ENCODE measurements at places on chromosomes 6 and 20.

GRCh38 chr6:24972311-24972958 lies 36.7 kb upstream of the RIPOR2 start:
- no peak for DNase-seq

DNA sequence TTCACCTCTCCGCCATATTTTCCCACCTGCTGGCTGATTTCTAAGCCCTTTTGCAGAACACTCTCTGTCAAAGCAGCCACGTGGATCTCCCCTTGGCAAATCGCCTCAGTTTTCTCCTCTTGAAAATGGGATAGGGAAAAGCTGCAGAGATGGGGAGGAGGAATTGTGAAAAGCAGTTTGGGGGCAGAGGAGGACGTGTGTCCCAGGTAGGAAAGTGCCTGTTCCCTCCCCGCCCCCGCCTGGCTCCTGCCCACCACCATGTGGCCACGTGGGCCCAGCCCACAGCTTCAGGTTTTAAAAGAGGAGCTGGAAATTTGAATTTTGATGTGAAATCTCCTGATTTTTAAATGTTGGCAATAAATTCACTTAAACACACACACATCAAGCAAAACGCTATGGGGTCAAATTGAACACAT lies 3.6 kb upstream of the CEBPB start:
- DNase-seq, result no peak

DNA sequence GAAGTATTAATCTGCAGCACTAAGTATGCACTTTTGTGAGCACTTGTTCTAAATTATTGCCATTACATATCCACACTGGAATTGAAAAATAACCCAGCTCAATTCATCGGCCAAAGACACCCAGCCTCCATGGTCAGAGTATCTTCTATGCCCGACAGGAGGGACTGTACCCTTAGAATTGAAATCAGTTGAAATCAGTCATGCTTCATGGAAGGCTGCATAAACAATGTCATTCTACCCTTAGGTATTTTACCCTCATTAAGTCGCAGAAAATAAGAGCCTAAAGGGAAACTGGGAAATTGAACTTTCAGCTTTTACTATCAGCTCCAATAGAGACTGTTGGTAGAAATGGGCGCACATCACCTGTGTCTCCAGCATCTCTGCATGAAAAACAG lies 2.9 kb upstream of the RAMACL start:
- no peak for DNase-seq

DNA sequence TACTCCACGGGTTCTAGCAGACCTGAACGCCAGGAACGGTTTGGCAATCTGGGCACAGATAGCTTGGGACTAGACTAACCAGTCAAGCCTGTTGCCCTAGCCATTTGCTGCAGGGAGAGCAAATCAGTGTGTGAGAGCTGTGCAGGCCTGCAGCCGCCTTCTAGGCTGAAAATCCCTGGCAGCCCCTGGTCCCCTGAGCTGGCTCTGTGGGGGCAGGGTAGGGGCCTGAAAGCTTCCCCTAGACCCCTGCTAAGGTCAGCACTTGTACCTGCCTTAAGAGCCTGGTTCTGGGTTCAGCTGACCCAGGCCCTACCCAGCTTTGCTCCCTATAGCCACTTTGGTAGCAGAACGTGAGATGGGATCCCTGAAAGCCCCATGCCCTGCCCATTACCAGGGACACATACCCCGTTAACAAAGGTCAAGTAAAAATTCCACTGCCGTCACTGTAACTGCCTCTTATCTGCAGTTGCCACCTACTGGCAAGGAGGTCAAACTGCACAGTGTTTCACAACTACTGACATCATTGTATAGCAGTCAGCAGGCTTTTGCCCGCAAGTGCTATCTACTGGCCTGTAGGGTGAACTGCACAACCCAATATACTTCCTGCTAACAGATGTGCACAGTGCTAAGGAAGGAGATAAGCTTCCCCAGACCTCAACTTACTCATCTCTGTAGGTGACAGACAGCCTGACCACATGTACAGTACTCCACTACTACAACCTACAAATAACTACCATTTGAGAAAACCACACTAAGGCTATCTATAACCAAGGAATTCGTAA lies 95.1 kb upstream of the OLIG3 start:
- DNase-seq, result peak; percentile 35

DNA sequence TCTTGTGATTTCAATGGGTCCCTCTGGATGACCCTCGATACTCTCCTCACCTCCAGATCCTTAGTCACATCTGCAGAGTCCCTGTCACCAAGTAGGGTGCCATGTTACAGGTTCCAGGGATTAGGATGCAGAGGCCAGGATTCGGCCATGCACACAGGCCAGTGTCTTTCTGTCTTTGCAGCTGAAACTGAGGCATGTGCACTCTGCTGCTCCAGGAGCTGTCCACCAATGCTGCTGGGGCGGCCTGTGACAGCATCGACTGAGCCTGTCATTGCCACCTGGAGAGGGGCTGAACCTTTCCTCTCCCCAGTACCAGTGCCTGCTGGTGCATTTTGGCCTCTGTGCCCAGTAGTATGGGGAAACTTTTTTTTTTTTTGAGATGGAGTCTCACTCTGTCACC lies 4.4 kb upstream of the RBM38 start:
- DNase-seq, result no peak

DNA sequence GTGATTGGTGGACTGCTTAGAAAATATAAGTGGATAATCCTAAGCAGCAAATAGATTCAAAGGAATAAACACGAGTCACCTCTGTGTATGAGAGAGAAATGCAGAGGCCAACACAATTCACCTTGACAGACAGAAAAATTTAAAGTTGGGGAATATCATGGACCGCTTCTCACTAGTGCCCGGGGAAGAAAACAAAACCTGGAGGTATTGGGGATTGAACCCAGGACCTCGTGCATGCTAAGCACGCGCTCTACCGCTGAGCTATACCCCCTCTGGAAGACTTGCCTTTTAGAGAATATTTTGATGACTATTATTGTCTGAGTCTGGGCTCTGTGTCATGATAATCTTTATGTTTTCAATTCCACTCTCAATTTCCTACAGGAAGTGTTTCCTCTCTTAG lies 111.9 kb downstream of the TRIM27 start:
- peak; percentile 8 for DNase-seq

- no peak for DNase-seq
Measured at GRCh38 chr6:108610957-108611586, 50.4 kb downstream of the FOXO3 start.

GRCh38 chr6:72218125-72218524 lies 331.8 kb downstream of the RIMS1 start:
- peak; percentile 15 for DNase-seq

- DNase-seq, result peak; percentile 81
Measured at GRCh38 chr20:4555188-4555890, 166.4 kb upstream of the PRND start.

- DNase-seq, result no peak
Measured at GRCh38 chr6:165559632-165560031, 103.4 kb downstream of the PDE10A start.

- peak; percentile 91 for DNase-seq
Measured at GRCh38 chr20:57440678-57441509, 49.7 kb downstream of the RBM38 start.

DNA sequence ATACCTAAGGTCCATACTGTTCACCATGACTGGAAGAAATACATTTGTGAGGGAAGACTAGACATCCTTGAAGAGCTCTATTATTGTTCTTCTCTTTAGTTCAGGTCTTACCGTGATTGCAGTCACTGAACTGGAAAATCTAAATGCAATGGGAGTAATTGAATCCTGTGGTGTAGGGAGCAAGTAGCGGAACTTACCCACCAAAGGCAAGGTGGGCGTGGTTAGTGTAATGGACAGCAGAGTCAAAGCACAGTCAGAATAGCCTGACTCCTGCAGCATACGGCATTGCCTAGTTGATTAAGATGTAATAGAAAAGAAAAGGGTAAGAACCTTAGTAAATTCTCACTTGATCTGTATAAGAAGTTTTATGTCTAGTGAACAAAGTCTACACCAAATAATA lies 679.7 kb upstream of the EPHA7 start:
- no peak for DNase-seq

GRCh38 chr6:108252055-108252454 lies 8.8 kb downstream of the SNX3 start:
- no peak for DNase-seq

DNA sequence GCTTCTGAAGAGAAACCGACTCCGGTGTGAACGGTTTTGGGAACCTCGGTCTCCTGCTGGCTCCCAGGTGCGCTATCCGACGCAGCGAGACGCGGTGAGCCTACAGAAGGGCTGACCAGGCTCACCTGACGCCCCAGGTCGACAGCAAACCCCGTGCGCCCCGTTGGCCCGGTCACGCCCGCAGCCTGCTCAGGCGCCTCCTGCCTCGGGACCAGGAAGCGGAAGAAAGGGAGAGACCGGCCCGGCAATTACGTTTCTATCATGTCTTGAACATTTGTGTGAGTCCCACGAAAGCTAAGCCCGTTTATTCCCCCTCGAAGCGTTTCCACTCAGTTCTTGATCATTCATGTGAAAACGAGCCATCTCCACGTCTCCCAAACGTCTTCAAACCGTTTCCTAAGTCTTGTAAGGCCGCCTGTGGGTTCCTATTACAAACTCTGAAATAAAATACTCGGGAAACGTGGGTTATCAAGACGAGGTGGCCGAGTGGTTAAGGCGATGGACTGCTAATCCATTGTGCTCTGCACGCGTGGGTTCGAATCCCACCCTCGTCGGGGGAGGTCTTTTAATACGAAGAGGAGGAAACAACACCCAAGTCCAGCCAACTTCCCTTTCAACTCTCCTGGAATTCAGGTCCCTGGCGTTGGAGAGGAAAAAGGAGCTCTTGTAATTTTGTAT lies 150.5 kb upstream of the PRSS16 start:
- peak; percentile 76 for DNase-seq

DNA sequence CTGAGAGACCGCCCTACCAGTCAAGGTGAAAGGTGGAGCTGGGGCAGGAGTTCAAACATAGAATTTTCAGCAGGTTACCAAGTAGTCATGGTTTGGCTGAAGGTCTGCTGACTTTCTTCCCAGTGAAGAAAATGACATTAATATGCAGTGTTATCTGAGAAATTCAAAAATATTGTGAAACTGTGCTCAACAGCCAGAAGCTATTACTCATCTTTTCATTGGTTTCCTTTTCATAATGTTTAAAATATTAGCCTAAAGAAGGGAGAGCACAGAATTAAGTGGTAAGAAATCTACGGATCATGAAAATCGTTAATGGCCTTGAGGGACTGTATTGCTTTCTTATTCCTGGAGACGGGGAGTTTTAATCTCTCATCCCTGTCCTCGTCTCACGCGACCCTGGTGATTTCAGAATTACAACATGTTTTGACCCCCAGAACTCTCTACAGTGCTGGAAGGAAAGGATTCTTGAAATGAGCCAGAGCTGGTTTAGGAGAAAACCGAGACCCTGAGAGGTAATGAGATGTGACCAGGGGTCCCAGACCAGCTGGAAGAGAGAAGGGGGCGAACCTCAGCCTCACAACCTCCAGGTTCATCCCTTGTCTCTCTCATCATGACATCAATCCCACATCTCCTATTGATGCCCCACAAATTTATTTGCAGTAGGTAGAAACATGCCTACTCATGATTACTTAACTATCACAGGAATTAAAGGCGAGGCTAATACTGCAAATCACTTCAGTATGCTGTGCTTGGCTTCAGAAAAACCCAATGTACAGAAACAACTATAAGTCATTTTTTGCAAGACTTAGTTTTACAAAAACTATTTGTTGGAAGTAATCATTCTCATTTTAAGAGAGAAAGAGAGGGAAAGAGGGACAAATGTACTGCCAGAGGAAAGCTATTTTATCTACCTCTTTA lies 209.5 kb downstream of the FNDC1 start:
- no peak for DNase-seq

DNA sequence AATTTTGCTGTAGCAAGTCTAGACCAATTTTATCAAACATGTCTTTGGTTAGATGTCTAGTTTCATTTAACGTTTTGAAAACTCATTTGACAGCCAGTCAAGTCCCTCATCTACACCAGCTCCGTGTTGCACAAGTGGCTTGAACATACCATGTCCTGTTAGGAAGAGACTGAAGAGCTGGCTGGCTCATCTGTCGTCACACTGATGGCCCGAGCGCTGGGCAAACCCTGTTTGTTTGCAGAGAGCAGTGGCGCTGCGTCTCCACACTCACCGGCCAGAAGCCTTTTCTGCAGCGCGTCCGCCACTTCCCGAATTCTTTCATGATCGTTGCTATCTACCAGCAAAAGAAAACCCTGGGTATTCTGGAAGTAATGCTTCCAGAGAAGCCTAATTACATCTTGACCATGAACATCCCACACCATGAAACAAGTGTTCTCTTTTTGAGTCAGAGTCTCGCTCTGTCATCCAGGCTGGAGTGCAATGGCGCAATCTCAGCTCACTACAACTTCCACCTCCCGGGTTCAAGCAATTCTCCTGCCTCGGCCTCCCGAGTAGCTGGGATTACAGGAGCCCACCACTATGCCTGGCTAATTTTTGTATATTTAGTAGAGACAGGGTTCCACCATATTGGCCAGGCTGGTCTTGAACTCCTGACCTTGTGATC lies 10.7 kb upstream of the TCFL5 start:
- DNase-seq, result no peak

GRCh38 chr6:162621246-162621645 lies 106.3 kb downstream of the PRKN start:
- DNase-seq, result peak; percentile 42

DNA sequence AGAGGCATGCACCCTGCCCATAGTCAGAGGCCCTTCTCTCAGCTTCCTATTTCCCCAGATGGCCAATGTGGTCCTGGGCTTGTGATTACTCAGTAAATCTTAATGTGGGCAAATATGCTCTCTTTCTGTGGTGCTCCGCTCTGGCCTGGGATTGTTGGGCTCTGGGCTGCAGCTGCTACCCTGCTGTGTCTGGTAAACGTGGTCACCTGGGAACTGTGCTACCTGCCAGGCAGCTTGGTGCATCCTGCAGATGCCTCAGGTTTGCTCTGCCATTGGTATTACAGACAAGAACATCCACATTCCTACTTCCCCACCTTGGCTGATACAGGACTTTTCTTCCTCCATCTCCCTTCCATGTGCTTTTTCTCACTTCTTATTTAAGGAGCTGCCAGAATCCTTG lies 611.5 kb upstream of the IMPG1 start:
- no peak for DNase-seq

DNA sequence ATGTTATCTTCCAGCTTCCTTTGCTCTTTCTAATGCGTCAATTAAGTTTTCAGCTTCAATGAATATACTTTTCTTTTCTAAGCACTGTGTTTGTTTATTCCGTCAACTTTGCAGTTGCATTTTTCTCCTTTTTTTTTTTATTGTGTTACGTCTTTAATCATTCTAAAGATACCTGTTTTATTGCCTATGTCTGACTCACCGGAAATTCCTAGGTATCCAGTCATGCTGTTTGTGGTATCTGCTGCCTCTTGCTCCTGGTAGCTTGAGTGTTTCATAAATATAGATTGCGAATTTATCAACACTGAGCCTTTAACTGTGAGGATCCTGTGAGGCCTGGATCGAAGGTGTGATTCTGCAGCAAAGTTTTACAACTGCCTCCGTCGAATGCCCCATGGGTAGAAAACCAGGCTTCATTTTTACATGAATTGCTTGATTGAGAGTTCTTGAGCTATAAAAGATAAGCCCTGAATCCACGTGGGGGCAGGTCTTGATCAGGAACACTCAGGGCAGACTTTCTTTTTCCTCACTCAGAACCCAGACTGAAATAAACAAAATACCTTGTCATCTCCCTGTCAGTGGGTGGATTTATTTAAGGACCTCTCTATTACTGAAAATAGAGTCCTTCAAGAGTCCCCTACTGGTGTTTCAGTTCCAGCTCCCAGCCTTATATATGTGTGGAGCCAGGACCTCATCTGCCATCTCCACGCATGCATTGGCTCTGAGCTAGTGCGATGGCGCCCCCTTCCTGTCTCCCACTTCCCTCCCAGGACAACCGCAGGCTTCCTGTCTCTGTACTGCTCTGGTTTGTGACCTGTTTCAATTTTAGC lies 60.1 kb upstream of the LRRC1 start:
- peak; percentile 93 for DNase-seq

GRCh38 chr6:87340230-87340629 lies 4.4 kb upstream of the C6orf163 start:
- DNase-seq, result no peak
